Stimulated activated CD4-positive, alpha-beta T cell treated with anti-CD3 and anti-CD28 coated beads, Interleukin-12 subunit alpha, Interleukin-12 subunit beta, amount 100 ng/mL, for 48 hours (primary cell): ENCODE measurements at places on chromosomes 2 and 18.

GRCh38 chr2:190365499-190366204 is 22.3 kb downstream of the INPP1 start:
- DNase-seq, result no peak

DNA sequence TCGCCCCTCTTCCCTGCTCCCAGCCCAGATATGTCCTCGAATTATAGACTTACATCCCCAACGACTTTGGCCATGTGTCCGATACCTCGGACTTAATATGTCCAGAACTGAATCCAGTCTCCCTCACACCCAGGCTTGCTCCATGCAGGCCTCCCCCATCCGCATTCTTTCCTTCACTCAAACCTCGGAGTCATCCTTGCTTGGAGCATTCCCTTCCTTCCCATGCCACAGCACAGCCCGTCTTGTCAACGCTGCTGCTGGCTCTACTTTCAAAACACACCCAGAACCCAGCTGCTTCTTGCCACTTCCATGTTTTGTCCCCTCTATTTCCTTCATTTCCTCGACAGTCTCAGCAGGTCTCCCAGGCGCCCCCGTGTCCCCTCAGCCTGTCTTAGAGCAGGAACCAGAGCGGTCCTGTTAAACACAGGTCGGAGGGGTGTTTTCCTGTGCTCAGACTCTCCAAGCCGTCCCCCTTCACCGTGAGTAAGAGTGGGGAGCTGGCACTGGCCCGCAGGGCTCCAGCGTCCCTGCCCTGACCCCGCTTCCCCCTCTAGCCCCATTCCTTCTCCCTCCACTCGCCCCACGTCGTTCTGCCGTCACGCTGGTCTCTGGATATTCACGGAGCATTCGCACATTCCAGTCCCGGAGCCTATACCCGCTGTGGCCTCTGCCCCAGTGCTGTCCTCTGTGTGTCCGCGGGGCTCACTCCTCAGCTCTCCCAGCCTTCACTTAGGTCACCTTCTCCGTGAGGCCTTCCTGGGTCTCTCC is 54.4 kb downstream of the VAPA start:
- DNase-seq, result no peak

DNA sequence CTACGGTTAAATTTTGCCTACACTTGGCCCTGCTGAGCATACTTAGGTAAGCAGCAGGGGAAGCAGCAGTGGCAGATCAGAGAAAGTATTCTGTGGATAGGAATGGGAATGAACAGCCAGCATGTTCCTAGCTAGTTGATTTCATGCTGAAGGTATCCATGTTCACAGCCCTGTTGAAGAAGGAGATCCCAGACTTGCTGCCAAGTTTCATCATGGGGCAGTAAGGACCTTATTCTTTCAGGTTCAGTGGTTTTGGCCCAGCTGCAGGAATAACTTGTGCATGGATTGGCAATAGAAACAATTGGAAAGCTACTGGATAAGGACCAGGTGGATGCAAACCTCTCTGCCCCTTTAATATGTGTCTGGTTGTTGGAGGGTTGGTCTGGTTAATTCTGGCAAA is 98.2 kb upstream of the TMEM178A start:
- DNase-seq, result no peak

DNA sequence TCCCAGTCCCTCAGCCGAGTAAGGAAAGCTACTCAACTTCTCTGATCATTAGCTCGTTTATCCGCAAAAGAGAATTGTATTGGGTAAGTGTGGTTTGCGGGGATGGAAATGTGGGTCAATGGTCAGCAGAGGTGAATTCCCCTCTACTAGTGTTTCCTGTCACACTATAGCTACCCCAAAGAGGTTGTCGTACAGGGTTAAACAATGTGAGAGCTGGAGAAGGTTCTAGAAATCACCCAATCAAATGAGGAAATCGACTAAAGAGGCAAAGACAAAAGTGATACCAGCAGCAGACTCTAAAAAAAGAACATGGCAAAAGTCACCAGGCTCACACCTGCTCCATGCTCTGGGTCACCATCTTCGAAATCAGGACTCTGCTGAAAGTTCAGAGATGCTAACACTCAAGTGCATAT is 144.7 kb upstream of the ITGA4 start:
- DNase-seq, result no peak

GRCh38 chr18:23968638-23969604 is 45.6 kb upstream of the TTC39C start:
- no peak for DNase-seq

DNA sequence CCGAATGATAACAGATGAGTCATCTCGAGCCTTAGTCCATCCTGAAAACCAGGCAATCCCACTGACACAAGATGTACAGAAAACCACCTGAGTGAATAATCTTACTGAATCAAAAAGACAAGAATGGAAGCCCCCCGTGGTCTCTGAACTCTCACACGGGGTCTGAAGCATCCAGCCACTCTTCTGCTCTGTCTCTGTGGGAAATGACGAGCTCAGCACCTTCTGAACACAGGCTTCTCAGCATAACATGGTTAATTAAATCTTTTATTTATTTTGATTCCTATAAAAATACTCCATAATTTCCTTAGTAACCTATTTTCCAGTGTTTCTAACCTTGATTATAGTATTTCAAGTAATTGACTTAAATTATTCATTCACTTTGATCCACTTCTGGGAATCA is 203.7 kb downstream of the TMEM163 start:
- no peak for DNase-seq

- no peak for DNase-seq
These were observed 258.1 kb downstream of the ALK start for GRCh38 chr2:29663268-29663667.

- no peak for DNase-seq
These were observed 801.2 kb upstream of the PIK3C3 start for GRCh38 chr18:41153871-41154270.

DNA sequence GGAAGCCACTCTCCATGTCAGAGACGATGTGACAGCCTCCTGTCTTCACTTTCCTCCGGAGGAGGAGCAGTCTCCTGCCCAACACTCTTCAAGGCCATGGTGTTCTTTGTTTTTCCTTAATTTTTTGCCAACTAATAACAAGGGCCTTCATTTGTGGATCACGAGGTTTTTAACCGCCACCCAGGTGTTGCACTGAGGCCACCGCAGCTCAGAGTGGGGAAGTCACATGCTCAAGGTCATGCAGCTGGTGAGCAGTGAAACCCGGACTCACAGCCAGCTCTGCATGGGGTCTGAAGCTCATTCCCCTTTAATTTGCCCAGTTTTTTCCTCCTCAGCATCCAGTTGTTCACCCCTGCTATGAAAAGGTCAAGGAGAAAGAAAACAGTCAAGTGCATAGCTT is 19.6 kb downstream of the ENOSF1 start:
- DNase-seq, result no peak

GRCh38 chr18:56214706-56215105 is 423.7 kb downstream of the TXNL1 start:
- DNase-seq, result no peak

- DNase-seq, result no peak
These were observed 191.9 kb upstream of the CRIM1 start for GRCh38 chr2:36163520-36164254.

DNA sequence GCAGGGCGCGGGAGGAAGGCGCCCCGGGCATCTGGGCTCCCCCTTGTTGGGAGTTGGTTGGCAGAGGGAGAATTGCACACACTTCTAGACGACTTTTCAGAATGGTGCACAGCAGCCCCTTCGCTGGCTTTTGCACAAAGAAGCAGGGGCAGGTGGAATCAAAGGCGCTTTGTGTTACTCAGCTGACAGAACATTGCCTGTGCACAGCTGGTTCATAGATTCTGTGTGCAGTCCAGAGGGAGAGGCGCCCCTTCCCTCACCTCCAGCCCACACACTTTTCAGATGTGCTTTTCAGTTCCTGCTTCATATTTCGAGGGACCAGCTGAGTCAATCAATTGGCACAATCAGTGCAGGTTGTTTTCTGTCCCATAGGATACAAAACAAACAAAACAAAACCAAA is 348.4 kb upstream of the RAB12 start:
- DNase-seq, result no peak

GRCh38 chr2:180442860-180443644 is 436.0 kb upstream of the CWC22 start:
- DNase-seq, result no peak

DNA sequence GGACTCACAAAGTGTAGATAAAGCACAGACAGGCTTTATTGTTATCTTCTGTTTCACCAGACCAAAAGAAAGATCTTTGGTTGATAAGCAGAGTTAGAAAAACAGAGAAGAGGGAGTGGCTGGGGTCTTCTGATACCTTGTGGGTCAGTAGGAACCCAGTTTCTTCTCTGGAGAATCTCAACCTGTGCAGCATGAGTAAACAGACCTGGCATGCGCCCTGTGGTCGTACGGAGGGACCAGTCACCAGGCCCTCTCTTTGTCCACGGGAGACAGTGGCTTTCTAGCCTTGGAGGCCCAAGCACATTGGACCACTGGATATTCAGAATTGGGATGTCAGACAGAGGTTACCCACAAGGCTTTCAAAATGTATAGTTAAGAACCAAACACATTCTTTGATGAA is 418.9 kb upstream of the FANCL start:
- no peak for DNase-seq
